T-helper 17 cell (primary cell): ENCODE measurements at places on chromosomes 12 and 14. TPM values are rescaled to one million over a fixed set of nuclear protein-coding genes. Genes with fewer than 3 reads are reported as not detected.

DNA sequence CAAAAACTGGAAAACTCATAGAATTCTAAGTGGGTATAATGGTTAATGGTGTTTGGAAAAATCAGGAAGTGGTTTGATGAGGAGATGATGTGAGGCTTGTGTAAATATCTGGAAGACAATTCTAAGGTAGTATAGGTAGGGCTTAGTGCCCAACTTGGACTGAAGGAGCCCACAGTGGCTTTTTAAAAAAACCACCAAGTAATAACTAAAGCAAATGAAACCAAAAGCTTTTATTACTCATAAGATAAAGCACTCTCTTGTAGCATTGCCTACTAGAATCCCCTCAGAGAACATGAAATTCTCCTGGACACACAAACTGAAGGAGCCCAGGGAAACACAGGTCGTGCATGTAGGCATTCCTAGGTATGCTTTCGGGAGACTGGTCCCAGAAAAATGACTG is 324.5 kb downstream of the NELL2 start:
- no peak overlapping the region for H3K27ac ChIP-seq
- H3K4me1 ChIP-seq: peaks cover 6% of the 10 kb centered on the region

DNA sequence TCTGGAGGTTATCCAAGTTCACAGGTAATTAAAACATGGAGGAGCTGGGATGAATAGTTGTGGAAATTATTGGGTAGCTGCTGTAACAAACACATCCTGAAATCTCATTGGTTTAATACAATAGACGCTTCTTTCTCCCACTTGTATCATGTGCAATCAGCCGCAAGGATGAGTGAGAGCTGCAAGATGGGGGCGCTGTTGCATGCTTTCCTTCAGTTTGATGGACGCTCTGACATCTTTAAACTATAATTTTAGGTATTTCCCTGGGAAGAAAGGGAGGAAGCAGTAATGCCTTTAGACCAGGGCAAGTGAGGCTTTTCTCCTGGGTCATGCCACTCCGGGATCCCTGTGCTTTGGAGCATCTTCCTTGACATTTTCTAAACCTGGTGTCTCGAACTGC is 178.7 kb downstream of the PAWR start:
- no peak for DNase-seq
- no peaks in the 10 kb centered on the region for H3K27me3 ChIP-seq
- H3K36me3 ChIP-seq: no peaks in the 10 kb centered on the region
- no peak overlapping the region for H3K4me3 ChIP-seq

- H3K27ac ChIP-seq: no peak overlapping the region
Observed at GRCh38 chr14:100429537-100429936, 106.4 kb downstream of the SLC25A47 start.

DNA sequence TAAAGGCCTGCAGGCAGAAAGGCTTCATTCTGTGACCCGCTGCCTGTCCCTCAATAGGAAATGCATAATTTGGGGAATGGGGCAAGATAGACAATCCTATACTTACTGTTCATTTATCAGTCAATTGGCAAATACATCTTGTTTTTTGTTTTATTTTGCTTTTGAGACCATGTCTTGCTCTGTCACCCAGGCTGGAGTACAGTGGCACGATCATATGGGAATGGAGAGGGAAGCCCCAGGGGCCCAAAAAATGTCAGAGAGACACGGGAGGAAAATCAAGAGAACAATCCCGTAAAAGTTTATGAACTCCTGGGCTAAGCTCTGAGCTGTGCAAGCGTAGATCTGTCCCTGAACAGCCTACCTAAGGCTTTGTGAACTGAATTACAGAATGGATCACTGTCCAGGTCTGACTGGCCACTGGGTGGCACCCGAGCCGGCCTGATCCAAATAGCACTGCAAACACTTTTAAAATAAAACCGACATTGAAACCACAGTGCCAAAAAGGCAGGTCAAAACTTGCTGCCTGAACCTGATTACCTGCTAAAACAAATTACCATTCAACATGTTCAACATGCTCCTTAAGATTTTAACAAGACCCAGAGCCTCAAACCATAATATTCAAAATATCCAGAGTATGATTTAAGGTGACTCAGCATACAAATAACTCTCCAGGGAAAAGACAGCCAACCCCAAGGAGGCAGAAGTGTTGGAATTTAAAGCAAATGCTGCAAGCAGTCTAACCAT is 11.8 kb downstream of the COPS7A start:
- H3K36me3 ChIP-seq: peaks cover 5% of the 10 kb centered on the region
- no peak overlapping the region for H3K27ac ChIP-seq
- no peak overlapping the region for H3K4me3 ChIP-seq
- no peak for DNase-seq

DNA sequence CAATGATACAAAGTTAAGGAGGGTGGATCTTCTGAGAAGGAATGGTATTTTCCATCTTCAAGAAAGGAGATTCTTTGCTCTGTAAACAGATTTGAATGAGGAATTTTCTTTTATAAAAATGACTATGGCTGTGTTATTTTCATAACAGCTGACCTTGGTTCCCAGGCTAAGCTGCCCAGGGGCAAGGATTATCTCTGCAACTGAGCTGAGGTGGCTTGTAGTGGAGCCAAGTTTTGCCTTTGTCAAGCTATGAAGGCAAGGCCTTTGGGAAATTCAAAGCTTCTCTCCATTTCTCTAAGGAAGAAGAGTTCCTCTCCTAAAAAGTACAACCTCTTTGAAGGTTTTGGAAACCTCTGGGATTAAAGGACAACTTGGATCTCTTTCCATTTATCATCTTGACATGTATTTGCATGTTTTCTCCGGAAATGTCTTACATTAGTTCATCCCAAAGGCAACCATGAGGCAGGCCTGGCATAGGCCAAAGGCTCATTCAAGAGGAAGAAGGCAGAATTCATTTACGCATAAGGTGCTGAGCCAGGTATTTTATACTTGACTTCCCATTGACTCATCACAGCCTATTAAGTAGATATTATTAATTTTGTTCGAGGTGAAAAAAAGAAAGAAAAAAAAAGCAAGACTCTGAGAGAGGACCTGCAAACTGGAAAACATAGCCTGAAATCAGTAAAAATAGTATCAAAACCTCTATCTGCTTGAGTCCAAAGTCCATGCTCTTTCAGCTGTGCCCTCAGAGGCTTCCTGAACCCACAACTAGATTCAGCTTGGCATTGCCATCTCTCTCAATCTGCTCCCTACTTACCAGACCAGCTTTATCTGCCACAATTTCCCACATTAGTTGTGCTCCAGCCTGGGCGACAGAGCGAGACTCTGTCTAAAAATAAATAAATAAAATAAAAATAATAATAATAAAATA is 24.0 kb upstream of the CKAP4 start:
- H3K27ac ChIP-seq: no peak overlapping the region
- H3K4me3 ChIP-seq: no peak overlapping the region
- H3K27me3 ChIP-seq: peaks cover 6% of the 10 kb centered on the region
- DNase-seq: no peak

- no peak for DNase-seq
- no peaks in the 10 kb centered on the region for H3K36me3 ChIP-seq
- no peaks in the 10 kb centered on the region for H3K4me1 ChIP-seq
- H3K27ac ChIP-seq: no peak overlapping the region
Observed at GRCh38 chr12:24057920-24058476, 108.5 kb upstream of the SOX5 start.

GRCh38 chr14:45970621-45971020 is 681.0 kb downstream of the RPL10L start:
- H3K27me3 ChIP-seq: no peaks in the 10 kb centered on the region
- no peak overlapping the region for H3K4me3 ChIP-seq
- H3K27ac ChIP-seq: no peak overlapping the region
- H3K4me1 ChIP-seq: no peaks in the 10 kb centered on the region

GRCh38 chr14:105102893-105103292 is 37.7 kb upstream of the GPR132 start:
- peaks cover 6% of the 10 kb centered on the region for H3K36me3 ChIP-seq
- H3K27me3 ChIP-seq: peaks cover 53% of the 10 kb centered on the region
- H3K4me3 ChIP-seq: no peak overlapping the region
- peaks cover 8% of the 10 kb centered on the region for H3K4me1 ChIP-seq
- H3K27ac ChIP-seq: no peak overlapping the region

DNA sequence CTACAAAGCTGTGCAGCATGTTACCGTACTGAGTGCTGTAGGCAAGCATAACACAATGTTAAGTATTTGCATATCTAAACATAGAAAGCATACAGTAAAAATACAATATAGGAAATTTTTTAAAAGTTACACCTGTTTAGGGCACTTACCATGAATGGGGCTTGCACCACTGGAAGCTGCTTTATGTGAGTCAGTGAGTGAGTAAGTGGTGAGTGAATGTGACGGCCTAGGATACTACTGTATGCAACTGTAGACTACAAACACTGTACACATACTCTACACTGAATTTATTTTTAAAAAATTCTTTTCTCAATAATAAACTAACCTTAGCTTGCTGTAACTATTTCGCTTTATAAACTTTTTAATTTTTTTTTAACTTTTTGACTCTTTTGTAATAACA is 82.1 kb upstream of the FSCB start:
- H3K27ac ChIP-seq: no peak overlapping the region
- no peaks in the 10 kb centered on the region for H3K36me3 ChIP-seq
- no peaks in the 10 kb centered on the region for H3K27me3 ChIP-seq
- DNase-seq: no peak
- H3K4me1 ChIP-seq: no peaks in the 10 kb centered on the region

DNA sequence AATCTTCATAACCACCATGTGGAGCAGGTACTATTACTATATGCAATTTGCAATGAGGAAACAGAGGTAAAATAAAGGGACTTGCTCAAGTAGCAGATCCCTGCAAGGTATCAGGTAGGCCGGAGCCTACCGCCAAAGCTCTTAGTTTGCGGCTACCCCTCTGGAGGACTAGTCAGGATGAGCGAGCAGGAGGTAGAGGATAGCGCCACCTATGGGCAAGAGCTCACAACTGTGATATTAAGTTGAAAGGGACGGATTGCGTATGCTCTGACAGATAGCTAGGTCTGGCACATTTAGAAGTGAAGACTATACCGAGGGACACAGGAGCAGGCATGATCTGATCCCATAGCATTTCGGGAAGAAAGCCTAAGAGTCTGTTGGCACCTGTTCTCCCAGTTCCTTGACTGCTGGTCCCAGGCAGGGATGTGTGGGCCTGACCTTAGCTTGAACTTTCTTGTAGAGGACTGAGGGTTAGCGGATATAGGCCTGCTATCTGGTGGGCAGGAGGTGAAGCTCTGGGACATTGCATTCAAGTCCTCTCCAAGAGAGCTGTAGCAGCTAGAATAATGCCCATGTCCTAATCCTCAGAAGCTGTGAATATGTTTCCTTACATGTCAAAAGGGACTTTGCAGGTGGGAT is 48.0 kb downstream of the SLC17A8 start:
- H3K36me3 ChIP-seq: no peaks in the 10 kb centered on the region
- H3K4me3 ChIP-seq: no peak overlapping the region
- DNase-seq: no peak

GRCh38 chr12:120886199-120887018 is 17.7 kb downstream of the SPPL3 start:
- no peaks in the 10 kb centered on the region for H3K36me3 ChIP-seq
- no peaks in the 10 kb centered on the region for H3K27me3 ChIP-seq
- peak overlapping the region; percentile 74 for H3K27ac ChIP-seq
- no peak for DNase-seq
- peaks cover 41% of the 10 kb centered on the region for H3K4me1 ChIP-seq
- H3K4me3 ChIP-seq: peak overlapping the region; percentile 75

- no peak for DNase-seq
- no peak overlapping the region for H3K27ac ChIP-seq
- no peaks in the 10 kb centered on the region for H3K4me1 ChIP-seq
Observed at GRCh38 chr14:39467889-39468524, 35.8 kb upstream of the FBXO33 start.

- H3K4me3 ChIP-seq: no peak overlapping the region
- H3K27me3 ChIP-seq: no peaks in the 10 kb centered on the region
- peaks cover 3% of the 10 kb centered on the region for H3K36me3 ChIP-seq
- H3K27ac ChIP-seq: no peak overlapping the region
- no peaks in the 10 kb centered on the region for H3K4me1 ChIP-seq
Observed at GRCh38 chr12:27123642-27124041, 41.3 kb upstream of the C12orf71 start.

DNA sequence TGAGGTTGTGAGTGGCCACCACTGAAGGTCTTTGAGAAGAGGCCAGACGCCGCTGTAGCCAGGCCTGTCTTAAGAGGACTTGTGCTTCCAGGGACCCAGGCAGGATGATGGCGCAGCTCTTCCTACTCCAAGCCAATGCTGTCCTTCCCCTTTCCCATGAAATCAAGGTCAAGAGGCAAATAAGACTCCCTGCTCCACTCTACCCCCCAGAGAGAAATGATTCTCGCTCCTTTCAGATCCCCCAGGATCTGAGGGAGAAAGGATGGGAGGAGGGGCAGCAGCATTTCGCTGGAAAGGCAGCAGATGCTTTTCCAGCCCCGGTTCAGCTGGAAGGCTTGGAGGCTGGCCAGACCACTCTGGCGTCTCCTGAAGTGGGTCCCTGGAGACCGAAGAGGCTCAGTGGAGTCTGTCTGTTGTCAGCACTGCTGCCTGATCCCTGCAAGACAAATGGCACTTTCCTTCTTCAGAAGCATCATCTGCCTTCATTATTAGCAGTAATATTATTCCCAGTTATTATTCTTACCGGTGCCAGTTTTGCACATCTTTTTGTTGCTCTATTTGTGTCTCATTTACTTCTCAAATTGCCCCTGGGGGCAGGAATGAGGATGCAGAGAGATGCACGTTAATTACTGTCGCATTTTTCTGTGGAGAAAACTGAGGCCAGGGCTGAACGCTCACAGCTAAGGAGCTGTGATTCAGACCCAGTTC is 51.4 kb downstream of the C14orf132 start:
- no peaks in the 10 kb centered on the region for H3K36me3 ChIP-seq
- no peak overlapping the region for H3K4me3 ChIP-seq
- H3K27ac ChIP-seq: no peak overlapping the region

- H3K27ac ChIP-seq: no peak overlapping the region
- H3K4me1 ChIP-seq: peaks cover 12% of the 10 kb centered on the region
- peaks cover 17% of the 10 kb centered on the region for H3K36me3 ChIP-seq
- H3K27me3 ChIP-seq: no peaks in the 10 kb centered on the region
Observed at GRCh38 chr12:11882301-11883019, 188.3 kb upstream of the BCL2L14 start.

DNA sequence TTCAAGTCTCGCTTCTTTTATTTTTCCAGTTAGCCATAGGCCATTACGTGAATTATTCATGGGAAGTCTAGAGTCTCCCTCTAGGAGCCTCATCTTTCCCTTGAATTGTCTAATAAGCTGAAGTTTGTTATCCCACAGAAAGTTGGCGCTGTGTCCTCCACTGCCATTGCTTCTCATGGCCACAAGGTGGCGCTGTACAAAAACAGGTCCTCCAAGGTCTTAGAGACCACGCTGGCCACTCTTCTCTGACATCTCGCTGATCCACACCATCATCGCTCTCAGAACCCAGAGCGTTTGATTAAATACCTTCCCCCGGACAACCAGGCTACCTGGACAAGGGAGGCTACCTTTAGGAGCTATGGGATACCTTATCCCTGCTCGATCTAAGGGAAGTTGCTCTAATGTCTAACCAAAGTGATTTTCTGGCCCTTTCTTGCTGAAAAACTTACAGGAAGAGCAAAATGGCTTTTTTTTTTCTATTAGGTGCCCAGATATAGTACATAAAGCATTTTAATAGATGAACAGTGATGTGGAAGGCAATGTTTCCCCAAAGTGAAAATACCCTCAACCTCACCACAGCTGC is 110.0 kb downstream of the CCDC60 start:
- no peaks in the 10 kb centered on the region for H3K36me3 ChIP-seq
- no peak overlapping the region for H3K4me3 ChIP-seq
- H3K4me1 ChIP-seq: peaks cover 5% of the 10 kb centered on the region

RFLNA gene
- not detected for total RNA-seq

NFATC4 gene
- not detected for total RNA-seq
